ENCODE measurements at places on chromosomes 6 and 20.
A peak's percentile ranks its signal among the peaks of the same experiment; 100 is the strongest.

- no peak for DNase-seq
Measured at GRCh38 chr6:108820006-108820405, 28.2 kb upstream of the ARMC2 start.

- no peak for DNase-seq
Measured at GRCh38 chr6:15410752-15411151, 164.9 kb downstream of the JARID2 start.

DNA sequence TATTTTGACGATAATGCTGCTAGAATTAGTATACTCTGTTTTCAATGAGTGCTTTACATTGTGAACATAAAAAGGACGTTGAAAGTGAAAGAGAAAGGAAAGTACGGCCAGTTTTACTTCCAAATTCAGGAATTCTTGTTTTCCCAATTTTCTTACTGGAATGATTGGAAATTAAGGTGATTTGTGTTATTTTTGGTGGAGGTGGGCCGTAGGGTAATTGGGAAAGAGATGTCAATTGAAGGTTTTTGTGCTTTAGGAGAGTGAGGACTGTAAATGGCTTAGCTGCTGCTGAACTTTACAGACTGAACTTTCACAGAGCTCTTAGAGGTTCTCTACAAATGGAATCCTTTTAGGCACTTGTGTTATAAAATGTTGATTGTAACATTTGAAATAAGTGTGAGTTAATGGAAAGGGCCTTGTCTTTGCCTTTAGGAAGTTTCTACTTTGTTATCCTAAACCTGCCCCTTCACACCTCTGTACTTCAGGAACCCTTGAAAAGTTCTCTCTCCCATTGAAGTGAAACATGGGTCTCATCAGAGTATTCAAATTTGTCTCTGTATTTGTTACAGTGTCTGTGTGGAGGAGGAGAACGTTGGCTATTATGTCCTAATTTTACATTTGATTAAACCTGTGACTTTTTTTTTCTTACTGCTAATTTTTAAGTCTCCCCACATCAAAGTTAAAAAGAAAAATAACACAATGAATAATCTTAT is 256.4 kb downstream of the ARID1B start:
- DNase-seq = no peak

GRCh38 chr6:12258591-12259075 is 31.5 kb upstream of the EDN1 start:
- no peak for DNase-seq

DNA sequence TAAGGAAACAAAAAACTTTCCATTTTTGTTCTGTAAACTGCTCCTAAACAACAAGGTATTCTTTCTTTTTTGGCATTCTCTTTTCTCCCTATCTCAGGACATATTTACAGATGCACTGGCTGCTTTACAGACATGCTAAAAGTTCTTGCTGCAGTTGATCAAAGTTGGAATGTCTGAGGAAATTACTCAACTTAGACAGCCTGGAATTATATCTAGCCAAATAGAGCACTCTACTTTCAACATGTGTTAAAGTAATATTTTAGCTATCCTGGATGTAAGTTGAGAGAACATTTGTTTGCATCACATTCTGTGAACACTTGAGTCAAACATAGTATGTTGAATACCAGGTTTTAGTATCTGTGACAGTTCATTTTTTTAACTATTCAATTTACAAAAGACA is 24.8 kb downstream of the TASP1 start:
- DNase-seq = no peak

DNA sequence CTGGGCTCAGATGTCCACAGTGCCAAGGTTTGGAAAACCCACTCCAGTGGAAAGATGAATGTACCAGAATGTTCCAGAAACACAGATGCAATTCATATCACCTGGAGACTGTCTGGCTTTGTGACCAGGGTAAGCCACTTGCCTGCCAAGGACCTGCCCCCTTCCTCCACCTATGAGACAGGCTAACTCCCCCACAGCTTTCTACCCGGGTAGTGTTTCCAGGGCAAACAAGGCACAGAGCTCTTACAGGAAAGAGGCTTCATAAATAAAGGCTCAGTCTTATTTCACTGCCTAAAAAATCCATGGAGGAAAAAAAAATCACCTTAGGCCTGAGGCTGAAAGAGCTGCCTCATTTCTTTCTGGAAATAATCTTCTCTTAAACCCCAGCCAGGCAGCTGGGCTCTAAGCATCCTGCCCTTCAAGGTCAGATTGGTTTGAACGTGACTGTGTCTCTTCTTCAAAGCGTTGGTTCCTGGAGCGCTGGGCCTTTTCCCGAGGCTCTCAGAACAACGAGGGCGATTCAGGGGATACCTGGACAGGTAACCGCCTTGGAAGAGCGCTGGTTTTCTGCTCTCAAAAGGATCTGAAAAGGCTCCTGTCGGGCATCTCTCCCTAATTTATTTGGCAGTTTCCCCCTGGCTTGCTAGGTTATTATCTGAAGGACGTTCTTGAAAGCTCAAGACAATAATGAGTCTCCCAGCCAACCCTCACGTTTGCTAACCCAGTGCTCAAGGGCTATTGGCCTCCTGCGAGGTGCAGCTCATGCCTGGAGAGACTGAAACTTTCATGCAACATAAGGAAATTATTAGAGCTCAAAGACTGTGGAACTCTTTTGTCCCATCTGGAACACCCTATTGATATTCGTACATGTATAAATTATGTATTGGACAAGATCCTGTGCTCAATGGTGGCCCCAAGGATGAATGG is 199.2 kb upstream of the PMEPA1 start:
- no peak for DNase-seq

GRCh38 chr20:41425180-41425884 is 58.7 kb upstream of the EMILIN3 start:
- DNase-seq = no peak

- no peak for DNase-seq
Measured at GRCh38 chr20:53829255-53829723, 235.7 kb upstream of the ZNF217 start.

DNA sequence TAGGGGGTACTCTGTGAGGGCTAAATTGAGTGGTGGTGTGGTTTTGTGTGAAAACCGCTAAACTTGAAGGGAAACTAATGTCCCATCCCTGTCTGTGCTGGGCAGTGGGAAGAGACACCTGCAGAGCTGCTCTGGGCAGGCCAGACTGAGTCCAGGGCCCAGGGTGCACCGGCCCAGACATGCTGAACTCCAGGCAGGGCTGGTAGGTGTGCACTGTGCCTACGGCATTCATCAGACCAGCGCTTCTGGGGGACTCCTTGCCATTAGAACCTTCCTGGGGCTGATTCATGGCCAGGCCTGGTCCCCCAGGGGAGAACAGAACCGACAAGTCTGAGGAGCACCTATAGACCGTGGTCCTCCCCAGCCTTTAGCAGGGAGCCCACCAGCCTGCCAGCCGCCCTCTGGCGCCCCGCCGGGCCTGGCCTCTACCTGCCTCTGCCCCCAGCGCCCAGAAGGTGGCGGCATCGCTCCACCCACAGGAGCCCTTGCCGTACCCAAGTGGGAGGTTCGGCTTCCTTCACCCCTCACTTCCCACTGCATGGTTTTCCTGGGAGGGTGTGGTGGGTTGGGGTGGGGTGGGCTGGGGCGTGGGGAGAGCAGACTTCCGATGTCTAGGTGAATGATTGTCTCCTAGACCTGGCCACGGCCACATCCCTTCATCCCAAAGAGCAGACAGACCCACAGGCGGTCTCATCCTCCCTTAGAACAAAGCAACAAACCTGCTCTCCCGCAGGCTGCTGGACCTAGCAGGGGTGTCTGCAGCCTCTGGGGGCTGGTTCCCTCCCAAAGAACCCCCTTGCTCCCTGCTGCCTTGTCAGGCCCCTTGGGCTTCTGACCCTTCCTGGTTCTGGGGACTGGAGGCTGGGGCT is 15.5 kb downstream of the CCDC167 start:
- DNase-seq = peak; percentile 80

DNA sequence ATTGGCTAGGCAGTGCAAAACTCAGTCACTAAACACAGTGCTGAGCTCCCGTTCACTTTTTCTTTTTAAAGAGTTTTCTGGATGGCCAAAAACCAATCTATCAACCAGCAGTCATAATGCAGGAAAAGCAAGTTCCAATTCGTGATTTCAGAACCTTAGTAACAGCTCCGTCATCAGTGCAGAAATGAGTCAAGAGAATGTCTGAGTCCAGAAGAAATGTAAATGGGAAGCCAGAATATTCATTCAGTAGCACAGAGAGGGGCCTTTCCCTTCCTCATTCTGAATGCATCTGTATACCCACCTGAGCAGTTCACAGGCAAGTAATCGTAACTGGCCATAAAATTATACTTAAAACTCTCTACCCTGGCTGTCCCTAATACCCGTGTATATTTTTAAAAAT is 20.4 kb downstream of the HUS1B start:
- no peak for DNase-seq

DNA sequence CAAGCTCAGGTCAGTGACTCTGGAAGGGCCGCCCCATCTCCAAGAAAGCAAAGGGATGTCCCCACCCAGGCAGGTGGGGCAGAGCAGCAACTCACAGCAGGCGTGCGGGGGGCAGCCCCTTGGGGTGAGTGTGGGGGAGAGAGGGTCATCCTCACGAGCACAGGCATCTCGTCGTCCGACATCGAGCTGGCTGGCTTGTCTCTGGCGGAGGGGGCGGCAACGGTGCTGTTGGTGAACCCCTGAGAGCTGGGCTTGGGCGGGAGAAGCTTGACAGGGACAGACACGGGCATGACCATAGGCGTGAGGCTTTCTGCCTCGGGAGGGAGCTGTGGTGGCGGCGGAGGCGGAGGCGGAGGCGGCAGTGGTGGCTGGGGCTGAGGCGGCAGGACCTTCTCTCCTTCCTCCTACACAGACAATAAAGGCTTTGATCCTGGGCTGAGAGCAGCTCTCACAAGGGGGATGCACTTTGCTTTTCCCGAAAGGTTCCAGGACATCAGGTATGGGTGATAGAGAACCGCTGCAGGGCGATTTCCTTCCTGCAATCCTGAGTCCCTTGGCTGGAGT is 45.6 kb upstream of the MRPS10 start:
- no peak for DNase-seq

- peak; percentile 30 for DNase-seq
Measured at GRCh38 chr20:38680500-38681306, 43.6 kb upstream of the SLC32A1 start.
